Prostate gland (tissue), 2 donors: ENCODE measurements at places on chromosomes 2 and 18. TPM values are rescaled to one million over a fixed set of nuclear protein-coding genes. Genes with fewer than 3 reads are reported as not detected.

The REV1 gene
- 63.5 TPM for total RNA-seq

GRCh38 chr2:47178341-47178740 lies 23.2 kb upstream of the STPG4 start:
- H3K4me1 ChIP-seq, result no peaks in the 10 kb centered on the region
- H3K27ac ChIP-seq, result no peak overlapping the region
- H3K36me3 ChIP-seq, result no peaks in the 10 kb centered on the region
- no peak for DNase-seq

The MALL gene
- 40.1 TPM for total RNA-seq

GRCh38 chr2:119338826-119339561 lies 27.6 kb downstream of the C2orf76 start:
- H3K36me3 ChIP-seq, result no peaks in the 10 kb centered on the region
- H3K27me3 ChIP-seq, result no peaks in the 10 kb centered on the region
- H3K4me3 ChIP-seq, result no peak overlapping the region
- DNase-seq, result no peak
- H3K4me1 ChIP-seq, result no peaks in the 10 kb centered on the region
- no peak overlapping the region for H3K27ac ChIP-seq

GRCh38 chr2:219442256-219443015 lies 7.8 kb downstream of the SPEG start:
- H3K27me3 ChIP-seq, result no peaks in the 10 kb centered on the region
- no peaks in the 10 kb centered on the region for H3K36me3 ChIP-seq
- H3K4me3 ChIP-seq, result peak overlapping the region; percentile 61
- no peak for DNase-seq
- H3K27ac ChIP-seq, result peak overlapping the region; percentile 66
- H3K4me1 ChIP-seq, result no peaks in the 10 kb centered on the region

- H3K4me1 ChIP-seq, result no peaks in the 10 kb centered on the region
- H3K27me3 ChIP-seq, result no peaks in the 10 kb centered on the region
- H3K36me3 ChIP-seq, result no peaks in the 10 kb centered on the region
- H3K4me3 ChIP-seq, result no peak overlapping the region
- DNase-seq, result no peak
These were observed 2.4 kb upstream of the CETN1 start for GRCh38 chr18:577643-578375.

The POTEC gene
- total RNA-seq, result 6.5 TPM

DNA sequence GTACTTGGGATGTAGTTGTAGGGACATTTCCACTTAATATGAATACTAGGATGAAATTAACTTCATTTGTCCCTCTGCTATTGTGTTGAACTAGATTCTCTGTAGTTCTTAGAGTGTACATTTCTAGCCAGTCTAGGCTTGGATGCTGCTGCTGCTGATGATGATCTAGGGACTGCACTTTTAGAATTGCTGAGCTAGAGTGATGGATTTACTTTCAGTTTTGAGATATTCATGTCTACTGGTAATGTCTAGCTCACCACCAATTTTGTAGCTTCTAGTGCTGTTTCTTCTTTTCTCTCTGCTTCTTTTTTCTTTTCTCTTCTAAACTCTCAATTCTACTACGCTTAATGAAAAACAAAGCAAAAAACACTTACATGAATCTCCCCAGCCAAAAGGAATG lies 49.4 kb downstream of the MRPS9 start:
- H3K4me1 ChIP-seq, result no peaks in the 10 kb centered on the region
- no peaks in the 10 kb centered on the region for H3K36me3 ChIP-seq
- no peak overlapping the region for H3K4me3 ChIP-seq
- no peaks in the 10 kb centered on the region for H3K27me3 ChIP-seq
- no peak for DNase-seq

DNA sequence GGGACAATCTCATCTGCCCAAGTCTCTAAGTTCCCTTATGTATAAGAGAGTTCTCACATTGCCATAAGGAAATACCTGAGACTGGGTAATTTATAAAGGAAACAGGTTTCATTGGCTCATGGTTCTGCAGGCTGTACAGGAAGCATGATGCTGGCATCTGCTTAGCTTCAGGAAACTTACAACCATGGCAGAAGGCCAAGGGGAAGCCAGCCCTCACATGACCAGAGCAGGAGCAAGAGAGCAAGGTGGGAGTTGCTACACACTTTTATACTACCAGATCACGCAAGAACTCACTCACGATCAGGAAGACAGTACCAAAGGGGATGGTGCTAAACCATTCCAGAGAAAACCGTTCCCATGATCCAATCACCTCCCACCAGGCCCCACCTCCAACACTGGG lies 73.9 kb downstream of the PRKRA start:
- H3K4me3 ChIP-seq, result no peak overlapping the region
- no peak overlapping the region for H3K27ac ChIP-seq
- no peaks in the 10 kb centered on the region for H3K4me1 ChIP-seq

- peaks cover 3% of the 10 kb centered on the region for H3K4me1 ChIP-seq
- H3K4me3 ChIP-seq, result peak overlapping the region; percentile 92
- no peak for DNase-seq
- no peaks in the 10 kb centered on the region for H3K36me3 ChIP-seq
These were observed 1.3 kb downstream of the RAB10 start for GRCh38 chr2:26035090-26035743.

DNA sequence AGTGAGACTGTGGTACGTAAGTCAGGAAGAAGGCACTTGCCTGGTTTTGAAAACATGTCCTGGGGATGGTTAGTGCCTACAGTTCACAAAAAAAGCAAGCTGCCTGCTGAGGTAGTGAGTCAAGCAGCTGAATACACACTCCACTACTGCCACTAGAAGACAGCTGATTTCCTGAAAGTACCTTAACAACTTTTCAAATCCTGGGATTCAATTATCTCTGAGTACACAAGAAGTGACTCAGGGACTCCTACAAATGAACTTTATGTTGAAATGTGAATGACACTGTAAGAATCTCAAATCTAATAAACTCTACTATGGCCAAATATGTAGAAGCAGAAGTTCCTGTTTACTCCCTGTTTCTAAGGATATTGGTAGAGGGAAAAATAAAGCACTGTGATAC lies 58.0 kb upstream of the ARL5A start:
- no peaks in the 10 kb centered on the region for H3K4me1 ChIP-seq
- no peak overlapping the region for H3K27ac ChIP-seq
- no peaks in the 10 kb centered on the region for H3K36me3 ChIP-seq

The TMEM37 gene
- 1.7 TPM for total RNA-seq

GRCh38 chr2:10981941-10982431 lies 70.3 kb downstream of the KCNF1 start:
- H3K4me1 ChIP-seq, result no peaks in the 10 kb centered on the region
- no peak for DNase-seq
- no peaks in the 10 kb centered on the region for H3K36me3 ChIP-seq
- no peak overlapping the region for H3K4me3 ChIP-seq
- no peaks in the 10 kb centered on the region for H3K27me3 ChIP-seq

DNA sequence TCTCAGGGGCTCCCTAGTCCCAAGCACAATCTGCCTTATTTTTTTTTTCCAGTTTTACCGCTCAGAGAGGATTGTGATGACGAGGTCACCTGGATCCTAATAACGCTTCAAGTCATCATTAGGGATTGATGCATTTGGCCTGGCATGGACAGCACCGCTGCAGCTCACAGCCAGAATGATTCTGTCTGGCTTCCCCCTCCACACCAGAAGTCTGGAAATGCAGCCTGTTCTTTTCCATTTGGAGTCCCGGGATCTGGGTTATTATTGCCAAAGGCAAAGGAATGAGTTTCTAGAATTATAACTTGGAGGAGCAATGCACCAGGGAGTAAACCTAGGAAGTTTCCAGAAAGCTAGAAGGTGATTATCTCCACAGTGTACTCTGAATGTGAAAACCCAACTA lies 81.1 kb upstream of the TAF1B start:
- no peak for DNase-seq
- H3K36me3 ChIP-seq, result no peaks in the 10 kb centered on the region
- H3K27me3 ChIP-seq, result no peaks in the 10 kb centered on the region

DNA sequence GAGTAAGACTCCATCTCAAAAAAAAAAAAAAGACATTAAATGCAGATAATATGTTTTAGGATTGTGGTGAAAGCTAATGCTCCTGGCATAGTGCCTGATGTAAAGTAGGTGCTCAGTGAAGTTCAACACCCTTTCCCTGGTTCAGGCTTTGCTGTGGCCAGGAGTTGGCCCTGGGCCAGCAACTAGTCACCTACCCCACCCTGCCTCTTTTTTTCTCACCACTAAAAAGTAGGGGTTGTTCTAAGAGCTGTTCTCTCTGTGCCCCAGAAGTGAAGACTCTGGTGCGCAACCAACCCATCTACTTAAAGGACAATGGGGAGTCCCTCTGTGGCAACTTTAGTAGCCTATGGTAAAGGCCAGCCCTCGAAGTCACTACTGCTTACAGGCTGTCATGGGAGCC lies 75.9 kb downstream of the DNMT3A start:
- H3K36me3 ChIP-seq, result peaks cover 4% of the 10 kb centered on the region
- no peak for DNase-seq
- H3K4me1 ChIP-seq, result no peaks in the 10 kb centered on the region
- H3K27ac ChIP-seq, result no peak overlapping the region
- H3K27me3 ChIP-seq, result no peaks in the 10 kb centered on the region

- no peaks in the 10 kb centered on the region for H3K27me3 ChIP-seq
- no peak overlapping the region for H3K4me3 ChIP-seq
- H3K4me1 ChIP-seq, result no peaks in the 10 kb centered on the region
These were observed 584.3 kb downstream of the ADCYAP1 start for GRCh38 chr18:1488957-1489356.

GRCh38 chr18:6857300-6857699 lies 127.8 kb downstream of the ARHGAP28 start:
- H3K4me1 ChIP-seq, result no peaks in the 10 kb centered on the region
- no peaks in the 10 kb centered on the region for H3K36me3 ChIP-seq
- no peak for DNase-seq
- no peak overlapping the region for H3K27ac ChIP-seq

The RAMP1 gene
- 75.3 TPM for total RNA-seq

DNA sequence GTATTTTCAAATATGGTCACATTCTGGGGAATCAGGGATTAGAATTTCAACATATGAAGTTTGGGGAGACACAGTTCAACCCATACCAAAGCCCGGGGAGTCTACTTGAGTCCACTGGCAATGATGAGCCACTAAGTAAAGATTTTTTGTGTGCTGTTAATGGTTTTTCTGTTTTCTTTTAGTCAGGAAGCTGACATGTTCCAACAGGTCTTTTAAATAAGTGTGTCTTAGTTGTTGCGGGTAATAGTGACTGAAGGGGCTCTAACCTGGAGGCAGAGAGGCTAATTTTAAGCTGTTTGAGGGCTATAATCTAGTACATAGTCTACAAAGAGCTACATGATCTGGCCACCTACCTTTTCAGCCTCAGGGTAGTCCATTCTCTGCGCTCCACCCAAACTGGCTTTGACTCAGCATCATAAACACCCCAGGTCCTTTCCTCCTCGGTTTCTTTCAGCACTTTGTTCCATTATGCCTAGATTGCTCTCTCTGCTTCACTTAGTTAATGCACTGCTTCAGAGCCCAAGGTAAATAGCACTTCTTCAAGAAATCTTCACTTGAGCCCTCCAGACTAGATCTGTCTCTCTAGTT lies 17.6 kb upstream of the UBE2E3 start:
- no peak overlapping the region for H3K27ac ChIP-seq
- no peaks in the 10 kb centered on the region for H3K4me1 ChIP-seq
- H3K27me3 ChIP-seq, result no peaks in the 10 kb centered on the region
- no peaks in the 10 kb centered on the region for H3K36me3 ChIP-seq
- DNase-seq, result no peak

DNA sequence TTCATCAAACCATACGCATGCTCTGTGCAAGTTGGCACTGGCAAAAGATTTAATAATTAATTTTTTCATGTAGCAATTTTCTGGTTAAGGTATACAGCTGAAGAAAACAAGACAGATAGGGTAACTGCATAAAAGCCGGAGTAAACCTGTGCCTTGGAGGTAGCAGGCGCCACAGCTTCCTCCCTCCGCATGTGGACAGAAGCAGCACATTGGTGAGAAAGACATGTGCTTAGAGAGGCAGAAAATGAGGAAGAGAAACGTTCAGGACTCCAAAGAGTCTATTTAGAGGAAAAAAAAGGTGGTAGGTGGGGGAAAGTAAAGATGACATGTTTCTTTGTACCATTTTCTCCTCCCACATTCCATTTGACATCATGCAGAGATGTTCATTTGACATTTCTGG lies 9.3 kb downstream of the ST6GAL2 start:
- no peak overlapping the region for H3K27ac ChIP-seq
- no peak for DNase-seq
- H3K36me3 ChIP-seq, result no peaks in the 10 kb centered on the region
- no peak overlapping the region for H3K4me3 ChIP-seq
- no peaks in the 10 kb centered on the region for H3K27me3 ChIP-seq

The FNDC4 gene
- total RNA-seq, result 30.6 TPM
